ENCODE measurements at places on chromosomes 1 and 21.

GRCh38 chr1:100452641-100453040 is 85.3 kb upstream of the GPR88 start:
- DNase-seq, result no peak

- no peak for DNase-seq
Measured at GRCh38 chr1:40105028-40105427, 8.0 kb upstream of the PPT1 start.

GRCh38 chr21:35663856-35664606 is 396.3 kb downstream of the SETD4 start:
- DNase-seq, result no peak

GRCh38 chr1:2574350-2574749 is 12.2 kb upstream of the PRXL2B start:
- DNase-seq, result no peak

- no peak for DNase-seq
Measured at GRCh38 chr1:233938476-233938875, 34.0 kb downstream of the SLC35F3 start.

DNA sequence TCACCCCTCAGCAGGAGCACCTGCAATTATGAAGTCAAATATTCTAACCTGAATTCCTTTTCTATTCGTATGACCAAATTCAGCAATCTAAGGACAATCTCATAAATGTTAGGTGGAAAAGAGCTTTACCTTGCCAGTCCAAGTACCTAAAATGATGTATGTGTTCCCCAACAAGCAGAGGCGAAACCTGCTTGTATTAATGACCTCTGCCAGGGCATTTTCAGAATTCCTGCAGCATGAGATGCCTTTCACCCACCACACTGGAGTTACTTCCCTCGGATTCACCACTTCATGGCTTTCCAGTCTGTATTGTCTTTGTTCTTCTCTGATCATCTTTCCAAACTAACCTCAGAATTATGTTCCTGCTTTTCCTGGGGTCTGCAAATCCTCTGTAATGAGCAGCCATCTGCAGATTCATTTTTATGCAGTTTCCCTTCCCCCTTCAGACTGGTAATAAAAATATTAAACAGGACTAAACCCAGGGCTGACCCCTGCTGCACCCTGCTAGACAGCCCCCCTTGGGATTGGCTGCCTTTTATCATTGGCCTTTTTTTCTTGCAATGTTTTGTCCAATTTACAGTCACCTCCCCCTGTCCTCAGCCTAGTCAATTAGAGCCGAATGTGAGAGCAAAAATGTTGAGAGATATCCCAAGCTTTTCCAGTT is 26.6 kb upstream of the CASQ2 start:
- no peak for DNase-seq

- no peak for DNase-seq
Measured at GRCh38 chr1:211559222-211560010, 19.5 kb downstream of the SLC30A1 start.

DNA sequence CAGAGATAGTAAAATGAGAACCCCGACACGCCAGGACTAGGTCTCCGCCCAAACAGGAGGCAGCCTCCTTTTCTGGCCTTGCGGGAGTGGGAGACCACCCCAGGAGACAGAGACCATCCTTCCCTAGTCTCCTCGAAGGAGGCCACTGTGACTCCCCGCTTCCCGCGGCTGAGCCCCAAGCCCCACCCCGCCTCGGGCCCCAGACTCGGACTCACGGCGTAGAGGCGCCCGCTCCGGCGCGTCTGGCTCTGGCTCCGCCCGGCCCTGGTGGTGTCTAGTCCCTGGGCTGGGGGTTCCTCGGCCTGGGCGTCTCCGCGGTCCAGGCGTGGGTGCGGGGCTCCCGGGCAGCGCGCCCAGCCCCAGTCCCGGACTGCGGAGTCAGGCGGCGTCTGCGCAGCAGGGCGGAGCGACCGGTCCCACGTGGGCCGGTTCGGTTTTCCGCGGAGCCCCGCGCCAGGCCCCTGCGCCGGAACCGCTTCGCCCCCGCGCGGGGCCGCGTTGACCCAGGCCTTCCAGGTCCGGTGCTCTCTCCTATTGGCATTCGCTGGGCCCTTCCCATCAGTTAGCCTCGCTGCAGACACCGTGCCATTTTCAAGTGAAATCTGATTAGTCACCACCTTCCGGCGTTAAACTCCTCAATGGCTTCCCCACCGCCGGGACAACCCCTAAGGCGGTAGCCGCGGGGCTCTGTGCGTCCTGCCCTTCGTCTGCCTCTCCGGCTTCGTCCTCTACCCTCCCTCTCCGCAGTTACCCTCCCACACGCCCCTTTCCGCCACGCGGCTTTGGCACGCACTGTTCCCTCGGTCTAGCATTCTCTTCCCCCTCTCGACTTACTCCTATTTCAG is at the start of gene C1orf216:
Gene C1orf216 (minus strand): TSS at position 393 of the 845 bp plus-strand sequence. CDS start 2,563 bp downstream, outside the sequence.
- DNase-seq, result peak; percentile 76

DNA sequence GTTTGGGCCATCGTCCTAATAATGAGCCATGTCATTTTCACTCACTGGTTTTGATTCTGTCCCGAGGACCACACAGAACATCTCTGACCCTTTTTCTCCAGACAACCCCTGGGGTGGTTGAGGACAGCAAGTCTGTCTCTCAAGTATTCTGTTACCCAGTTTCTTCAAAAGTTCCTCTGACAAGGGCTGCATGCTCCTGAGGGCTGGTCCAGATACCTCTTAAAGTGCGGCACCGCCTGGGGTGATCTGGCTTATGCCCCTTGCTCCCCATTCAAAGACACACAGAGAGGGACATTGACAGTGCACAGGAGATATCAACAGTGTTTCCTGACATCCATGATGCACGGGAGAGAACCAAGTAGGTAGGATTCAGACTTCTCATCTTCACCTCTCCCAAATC is 132.9 kb upstream of the EDN2 start:
- no peak for DNase-seq

DNA sequence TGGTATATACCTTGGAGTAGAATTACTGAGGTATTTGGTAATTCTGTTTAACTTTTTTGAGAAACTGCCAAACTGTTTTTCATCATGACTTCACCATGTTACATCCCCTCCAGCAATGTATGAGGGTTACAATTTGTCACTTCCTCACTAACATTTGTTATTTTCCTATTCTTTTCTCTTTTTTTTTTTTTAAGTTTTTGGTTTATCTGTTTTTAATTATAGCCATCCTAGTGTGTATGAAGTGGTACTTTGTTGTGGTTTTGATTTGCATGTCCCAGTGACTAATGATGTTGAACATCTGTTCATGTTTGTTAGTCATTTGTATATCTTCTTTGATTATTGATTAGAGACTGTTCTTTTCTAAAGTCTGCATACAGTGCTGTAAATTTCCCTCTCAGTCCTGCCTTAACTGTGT is 147.3 kb downstream of the HS2ST1 start:
- DNase-seq, result no peak

DNA sequence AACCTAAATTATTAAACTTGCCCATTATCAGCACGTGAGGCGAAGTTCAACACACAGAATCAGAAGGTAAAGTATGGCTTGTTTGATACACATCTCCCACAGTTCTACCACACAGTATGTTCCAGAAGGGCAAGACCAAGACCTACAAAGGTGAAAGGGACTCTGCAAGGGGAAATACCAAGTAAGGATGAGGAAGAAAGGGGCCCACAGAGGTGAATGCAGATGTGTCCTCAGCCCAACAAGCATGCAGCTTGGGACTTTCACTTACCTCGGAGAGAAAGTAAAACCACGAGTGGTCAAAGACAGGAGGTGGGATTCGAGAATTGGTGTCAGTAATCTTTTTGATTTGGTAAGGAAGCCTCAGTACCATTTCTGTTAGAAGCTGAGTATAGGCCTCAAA is 85.8 kb downstream of the UBR4 start:
- no peak for DNase-seq

- no peak for DNase-seq
Measured at GRCh38 chr1:166511761-166512160, 327.5 kb upstream of the POGK start.

- no peak for DNase-seq
Measured at GRCh38 chr1:161013131-161013487, 7.8 kb downstream of the F11R start.

DNA sequence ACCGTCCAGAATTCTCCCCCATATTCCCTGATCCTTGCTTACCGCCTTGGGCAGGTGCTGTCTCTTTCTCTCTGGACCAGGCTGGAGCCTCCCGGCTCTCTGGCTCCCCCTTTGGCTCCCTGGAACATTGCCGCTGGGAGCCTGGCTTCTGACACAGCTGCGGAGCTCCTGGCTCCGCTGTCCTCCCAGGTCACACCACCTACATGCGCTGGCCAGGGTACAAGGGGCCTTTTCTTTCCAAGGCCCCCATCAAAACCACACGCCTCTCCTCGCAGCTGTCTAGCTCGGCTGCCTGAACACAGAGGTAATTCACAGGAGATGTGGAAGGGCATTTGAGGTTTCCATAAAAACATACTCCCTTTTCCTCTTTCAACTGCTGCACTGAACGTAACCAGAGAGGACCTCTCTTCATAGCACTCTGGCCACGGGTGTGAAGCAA is 7.5 kb upstream of the ZNF648 start:
- peak; percentile 59 for DNase-seq

DNA sequence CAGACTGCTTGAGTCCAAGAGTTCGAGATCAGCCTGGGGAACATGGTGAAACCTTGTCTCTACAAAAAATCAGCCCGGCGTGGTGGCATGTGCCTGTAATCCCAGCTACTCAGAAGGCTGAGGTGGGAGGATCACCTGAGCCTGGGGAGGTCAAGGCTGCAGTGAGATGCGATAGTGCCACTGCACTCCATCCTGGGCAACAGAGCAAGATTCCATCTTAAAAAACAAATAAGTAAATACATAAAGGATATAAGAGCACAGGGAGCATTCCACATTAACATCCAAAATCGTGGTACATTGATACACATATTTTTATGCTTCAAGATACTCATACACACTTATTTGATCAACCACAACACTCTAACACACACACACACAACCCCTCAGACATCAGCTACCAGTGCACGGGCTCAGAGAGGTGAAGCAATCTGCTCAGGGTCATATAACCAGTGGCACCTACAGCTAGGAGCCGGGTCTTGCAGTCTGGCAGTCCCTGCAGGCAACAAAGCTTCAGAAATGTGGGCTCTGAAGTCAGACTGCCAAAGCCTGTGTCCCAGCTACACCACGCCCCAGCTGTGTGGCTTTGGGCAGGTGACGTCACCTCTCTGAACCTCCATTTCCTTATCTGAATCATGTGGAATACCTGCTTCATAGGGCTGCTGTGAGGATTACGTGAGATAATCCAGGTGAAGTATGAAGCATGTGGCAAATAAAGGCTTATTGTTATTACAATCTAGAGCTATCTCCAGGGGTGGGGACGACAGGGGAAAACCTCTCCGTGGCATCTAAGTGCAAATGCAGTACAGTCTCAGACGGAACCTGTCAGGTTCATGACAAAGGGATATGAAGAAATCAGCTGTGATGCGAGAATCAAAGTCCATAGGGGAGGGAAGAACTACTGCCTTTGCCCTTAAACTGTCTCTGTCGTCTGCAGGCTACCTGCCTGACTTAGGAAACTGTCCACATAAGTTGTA is 4.8 kb upstream of the CRYBG2 start:
- DNase-seq, result no peak

Measured in right kidney (tissue), 9 donors.